ENCODE measurements at places on chromosomes 13 and 19.
A peak's percentile ranks its signal among the peaks of the same experiment; 100 is the strongest.

DNA sequence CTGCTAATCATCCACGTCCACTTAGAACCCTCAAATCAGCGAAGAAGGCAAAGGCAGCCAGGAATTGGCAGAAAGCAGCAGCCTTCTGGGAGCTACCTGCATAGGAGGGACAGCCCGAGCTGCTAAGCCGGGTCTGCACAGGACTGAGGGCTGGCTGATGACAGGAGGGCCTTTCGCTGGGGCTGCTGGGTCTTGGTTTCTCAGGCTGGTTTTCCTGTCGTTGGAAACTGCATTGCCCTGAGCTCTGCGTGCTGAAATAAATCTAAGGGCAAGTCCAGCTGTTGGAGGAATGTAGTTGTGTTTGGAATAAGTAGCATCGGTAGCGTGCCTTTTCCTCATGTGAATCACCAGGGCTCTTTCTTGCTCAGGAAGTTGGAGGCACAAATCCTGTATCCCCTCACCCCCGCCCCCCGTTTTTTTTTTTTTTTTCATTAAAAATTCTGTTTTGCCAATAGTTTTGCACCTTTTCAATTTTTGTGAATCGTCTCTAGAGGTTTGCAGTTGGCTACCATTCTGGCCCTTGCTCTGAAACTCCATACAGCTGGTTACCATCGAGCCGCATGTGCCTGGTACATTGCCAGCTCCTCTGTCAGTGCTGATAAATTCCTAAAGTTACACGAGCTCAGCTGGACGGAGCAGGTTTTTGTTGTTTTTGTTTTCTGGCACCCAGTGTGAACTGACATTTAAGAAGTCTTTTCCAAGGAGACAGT, 193.9 kb upstream of the RNF113B start:
- H3K4me1 ChIP-seq, result peaks cover 5% of the 10 kb centered on the region
- no peak overlapping the region for H3K27ac ChIP-seq
- peak; percentile 69 for DNase-seq
- no peaks in the 10 kb centered on the region for H3K36me3 ChIP-seq
- H3K4me3 ChIP-seq, result no peak overlapping the region

- no peak for DNase-seq
- no peak overlapping the region for H3K27ac ChIP-seq
- H3K4me1 ChIP-seq, result peaks cover 14% of the 10 kb centered on the region
- no peaks in the 10 kb centered on the region for H3K27me3 ChIP-seq
- no peaks in the 10 kb centered on the region for H3K36me3 ChIP-seq
Observed at GRCh38 chr13:73040484-73040883, 18.3 kb upstream of the KLF5 start.

- H3K4me3 ChIP-seq, result peak within 1 kb of the TSS; percentile 33
- H3K4me1 ChIP-seq, result peaks cover 6% of the 10 kb centered on the region
- H3K27ac ChIP-seq, result peak within 1 kb of the TSS; percentile 83
- peak; percentile 80 for DNase-seq
Observed at GRCh38 chr19:10270616-10271394, at the start of gene ICAM1. ICAM1 (plus strand) TSS chr19:10271120; CDS start chr19:10271160, 40 bp downstream.

- H3K27ac ChIP-seq, result no peak overlapping the region
- no peaks in the 10 kb centered on the region for H3K27me3 ChIP-seq
- H3K36me3 ChIP-seq, result no peaks in the 10 kb centered on the region
- H3K4me1 ChIP-seq, result no peaks in the 10 kb centered on the region
- no peak overlapping the region for H3K4me3 ChIP-seq
Observed at GRCh38 chr13:60061737-60062136, 102.0 kb downstream of the DIAPH3 start.

GRCh38 chr19:6970021-6970420, 51.2 kb downstream of the MBD3L2B start:
- no peaks in the 10 kb centered on the region for H3K27me3 ChIP-seq
- no peak overlapping the region for H3K27ac ChIP-seq
- H3K4me1 ChIP-seq, result no peaks in the 10 kb centered on the region
- H3K36me3 ChIP-seq, result no peaks in the 10 kb centered on the region
- no peak for DNase-seq
